ENCODE measurements at places on chromosomes 6 and 20.

- no peak for DNase-seq
Observed at GRCh38 chr20:845226-845868, 11.8 kb downstream of the FAM110A start.

- DNase-seq = no peak
Observed at GRCh38 chr6:19551611-19552010, 285.6 kb upstream of the ID4 start.

DNA sequence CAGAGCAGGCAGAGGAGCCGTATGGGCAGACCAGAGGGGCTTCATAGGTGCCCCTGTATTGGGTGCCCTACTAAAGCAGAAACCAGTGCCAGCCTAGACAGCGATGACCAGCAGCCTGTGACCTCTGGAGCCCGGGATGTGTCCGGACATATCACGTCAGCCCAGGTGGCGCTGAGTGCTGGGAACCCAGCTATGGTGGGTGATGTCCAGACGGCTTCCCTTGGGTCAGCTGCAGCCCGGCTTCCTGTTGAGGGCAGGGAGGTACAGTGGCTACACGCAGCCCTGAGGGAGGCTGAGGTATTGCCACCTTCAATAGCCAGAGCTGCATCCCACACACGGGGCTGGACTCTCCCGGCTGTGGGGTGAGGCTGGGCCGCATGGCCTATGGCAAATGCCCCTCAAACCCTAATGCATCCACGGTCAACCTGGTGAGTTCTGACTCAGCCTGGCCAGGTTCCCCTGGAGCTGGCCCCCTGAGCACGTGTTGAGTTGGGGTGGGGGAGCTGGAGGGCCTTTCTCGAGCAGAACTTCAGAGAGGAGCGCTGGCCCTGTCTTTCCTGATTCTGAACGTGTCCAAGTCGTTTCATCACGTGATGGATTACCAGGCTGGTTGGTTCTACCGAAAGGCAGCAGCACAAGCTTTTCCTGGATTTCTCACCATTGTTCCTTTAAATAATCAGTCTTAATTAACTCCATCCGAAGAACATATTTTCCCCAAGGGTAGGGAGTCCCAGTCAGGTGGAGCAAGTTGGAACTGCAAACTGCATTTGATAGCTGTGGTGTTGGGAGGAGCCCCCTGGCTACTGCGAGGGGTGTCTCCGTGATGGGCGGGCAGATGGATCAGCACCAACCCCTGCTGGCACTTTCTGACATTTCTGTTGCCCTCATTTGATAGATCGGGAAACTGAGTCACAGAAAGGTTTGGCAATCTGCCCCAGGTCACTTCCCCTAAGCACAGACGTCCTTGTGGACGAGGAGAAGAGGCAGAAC, 7.1 kb upstream of the MYT1 start:
- DNase-seq = no peak

DNA sequence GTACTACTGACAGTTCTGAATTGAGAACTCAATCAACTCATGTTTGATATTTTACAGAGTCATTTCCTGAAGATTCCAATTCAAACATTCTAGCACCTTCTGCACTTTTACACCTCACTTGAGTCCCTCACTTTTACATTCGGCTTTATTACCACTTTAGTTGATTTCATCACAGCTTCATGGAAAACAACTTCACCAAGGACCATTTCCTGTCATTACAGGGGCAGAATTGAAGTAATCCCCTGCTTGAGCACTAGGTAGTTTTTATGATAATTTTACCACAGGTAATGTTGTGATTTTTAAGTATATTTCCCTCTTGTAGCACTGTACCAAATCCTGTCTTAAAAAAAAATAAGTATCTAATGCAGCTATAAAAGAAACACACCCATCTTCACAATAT, 312.9 kb downstream of the BTBD9 start:
- no peak for DNase-seq

GRCh38 chr20:33915726-33916331, 77.9 kb upstream of the RALY start:
- DNase-seq = peak; percentile 45

GRCh38 chr6:134451529-134451928, 133.6 kb upstream of the SGK1 start:
- DNase-seq = no peak

- no peak for DNase-seq
Observed at GRCh38 chr6:124812067-124812466, 150.2 kb upstream of the RNF217 start.

Measured in activated effector memory CD4-positive, alpha-beta T cell treated with Interleukin-2 at 50 U/mL for 16 hours (primary cell).